ENCODE measurements at places on chromosomes 2 and 18.

- no peak for DNase-seq
Observed at GRCh38 chr18:59861963-59862819, 37.6 kb upstream of the PMAIP1 start.

DNA sequence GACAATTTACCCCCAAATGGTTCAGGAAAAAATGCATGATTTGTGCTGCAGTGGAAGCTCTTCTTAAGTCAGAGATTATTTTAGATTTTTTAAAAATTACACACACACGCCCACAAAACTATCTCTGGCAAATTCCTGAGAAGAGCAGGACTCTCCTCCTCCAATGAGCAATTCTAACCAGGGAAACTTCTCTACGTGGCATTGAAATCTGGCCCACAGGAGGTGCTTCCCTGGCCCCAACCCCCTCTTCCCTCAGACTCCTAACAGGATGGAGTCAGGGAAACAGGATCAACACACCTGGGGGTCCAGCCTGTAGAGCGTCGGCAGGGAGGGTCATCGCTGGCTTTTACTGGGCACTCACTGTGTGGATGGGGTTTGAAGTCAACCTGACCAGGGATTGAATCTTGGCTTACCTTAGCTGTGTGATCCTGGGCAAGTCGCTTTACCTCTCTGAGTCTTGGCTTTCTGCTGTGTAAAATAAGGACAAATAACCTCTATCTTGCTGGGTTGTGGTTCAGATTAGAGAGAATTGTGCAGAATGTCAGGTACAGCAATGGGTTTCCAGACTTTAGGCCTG, 65.4 kb upstream of the ASAP2 start:
- DNase-seq, result no peak

DNA sequence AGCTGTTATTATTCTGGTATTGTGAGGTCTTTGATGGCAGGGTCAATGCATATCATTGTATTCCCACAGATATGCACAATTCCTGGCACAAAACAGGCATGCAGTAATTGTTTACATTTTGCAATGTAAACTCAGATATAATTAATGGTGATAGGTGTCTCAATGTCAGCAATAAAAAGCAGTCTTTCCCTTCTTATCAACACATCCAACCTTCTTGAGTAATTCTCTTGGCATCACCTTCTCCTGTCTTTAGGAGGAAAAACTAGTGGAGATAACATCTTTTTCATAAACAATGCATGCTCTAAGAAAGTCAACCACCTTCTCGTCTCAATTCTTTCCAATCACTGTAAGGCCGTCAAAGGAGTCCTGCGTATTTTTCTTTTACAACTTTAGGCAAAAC, 313.3 kb upstream of the GULP1 start:
- no peak for DNase-seq

- DNase-seq, result no peak
Observed at GRCh38 chr2:167703441-167703840, 544.0 kb downstream of the STK39 start.

DNA sequence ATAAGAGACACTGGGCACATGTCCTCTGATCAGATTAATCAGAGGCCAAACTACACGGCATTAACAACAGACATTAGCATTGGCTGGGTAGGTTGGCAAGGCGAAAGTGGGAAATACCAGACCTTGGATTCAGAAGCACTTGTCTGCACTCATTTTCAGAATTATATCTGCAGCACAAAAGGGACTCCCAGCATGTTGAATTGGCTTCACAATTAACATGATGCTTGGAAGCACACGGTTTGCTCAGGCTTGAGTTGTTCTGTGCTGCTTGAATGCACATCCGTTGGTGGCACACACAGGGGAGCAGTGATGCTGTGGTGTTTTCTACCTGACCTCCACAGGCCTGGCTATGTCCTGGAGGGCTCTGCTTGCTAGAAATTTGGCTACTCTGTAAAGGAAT, 83.9 kb downstream of the ACTR3 start:
- no peak for DNase-seq
